ENCODE measurements at places on chromosomes 5 and 9.

- no peak for DNase-seq
Observed at GRCh38 chr9:134970719-134971118, 53.0 kb upstream of the FCN1 start.

- no peak for DNase-seq
Observed at GRCh38 chr9:134519375-134520070, 122.1 kb upstream of the COL5A1 start.

DNA sequence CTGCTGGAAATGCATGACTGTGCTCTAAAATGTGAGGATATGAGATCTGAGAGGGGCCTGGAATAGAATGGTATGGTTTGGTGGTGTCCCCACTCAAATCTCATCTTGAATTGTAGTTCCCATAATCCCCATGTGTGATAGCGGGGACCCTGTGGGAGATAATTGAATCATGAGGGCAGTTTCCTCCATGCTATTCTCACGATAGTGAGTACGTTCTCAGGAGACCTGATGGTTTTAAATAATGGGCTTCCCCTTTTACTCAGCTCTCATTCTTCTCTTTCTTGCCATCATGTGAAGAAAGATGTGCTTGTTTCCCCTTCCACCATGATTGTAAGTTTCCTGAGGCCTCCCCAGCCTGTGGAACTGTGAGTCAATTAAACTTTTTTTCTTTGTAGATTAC, 133.6 kb upstream of the ADAMTS16 start:
- no peak for DNase-seq

- DNase-seq, result no peak
Observed at GRCh38 chr9:14868772-14869583, 41.2 kb downstream of the FREM1 start.

DNA sequence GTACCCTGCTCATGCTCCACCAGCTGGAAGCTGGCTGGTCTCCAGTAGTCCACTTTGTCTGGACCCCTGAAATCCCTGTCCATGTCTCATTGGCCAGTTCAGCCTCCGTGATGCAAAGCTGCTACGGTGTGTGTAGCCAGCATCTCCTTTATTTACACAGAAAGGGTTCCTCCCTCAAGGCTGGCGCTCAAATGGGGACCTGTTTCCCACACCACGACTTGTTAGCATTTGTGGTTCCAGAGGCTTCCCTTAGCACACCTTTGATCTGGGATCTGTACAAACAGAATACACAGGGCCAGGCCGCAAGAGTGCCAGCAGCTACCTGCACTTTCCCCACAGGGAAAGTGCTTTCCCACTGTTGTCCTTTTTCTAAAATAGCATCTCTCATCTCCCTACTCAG, 5.7 kb upstream of the SMU1 start:
- DNase-seq, result no peak

All from islet precursor cell (in vitro differentiated cells).